ENCODE measurements at places on chromosomes 11 and 22.

GRCh38 chr22:45006111-45006963 is 3.5 kb downstream of the PHF21B start:
- DNase-seq = no peak

GRCh38 chr11:130327716-130328115 is 13.0 kb upstream of the ZBTB44 start:
- no peak for DNase-seq

DNA sequence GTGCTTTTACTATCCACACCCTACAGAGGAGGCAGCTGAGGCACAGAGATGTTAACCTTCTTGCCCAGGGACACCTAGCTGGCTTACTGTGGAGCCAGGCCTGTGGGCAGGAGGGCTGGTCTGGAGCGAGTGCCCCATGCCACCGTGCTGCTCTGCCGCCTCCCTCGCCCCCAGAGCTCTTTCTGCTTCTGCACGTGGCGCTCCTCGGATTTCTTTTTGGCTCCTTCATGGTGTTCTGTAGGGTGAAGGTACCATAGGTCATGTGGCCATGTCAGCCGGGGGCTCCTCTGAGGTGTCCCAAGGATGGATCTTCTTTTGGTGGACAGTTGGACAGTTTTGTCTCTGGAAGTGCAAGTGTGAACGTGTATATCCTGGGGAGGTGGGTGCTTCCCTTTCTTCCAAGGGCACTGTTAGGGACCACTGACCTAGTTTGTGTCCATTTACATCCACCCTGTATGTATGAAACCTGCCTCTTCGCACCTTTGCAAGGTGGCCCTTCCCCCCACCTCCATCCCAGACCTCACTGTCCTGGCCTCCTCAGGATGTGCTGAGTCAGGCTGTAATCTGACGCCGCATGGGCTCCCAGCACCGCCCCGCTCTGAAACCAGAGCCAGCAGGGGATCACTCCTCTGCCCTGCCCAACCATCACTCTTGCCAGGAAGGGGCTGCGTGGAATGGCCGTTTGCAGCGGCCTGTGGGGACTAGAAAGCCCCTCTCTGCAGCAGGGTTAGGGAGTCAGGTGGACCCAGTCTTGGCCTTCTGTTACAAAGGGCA is 31.7 kb downstream of the POLR3H start:
- DNase-seq = peak; percentile 38

DNA sequence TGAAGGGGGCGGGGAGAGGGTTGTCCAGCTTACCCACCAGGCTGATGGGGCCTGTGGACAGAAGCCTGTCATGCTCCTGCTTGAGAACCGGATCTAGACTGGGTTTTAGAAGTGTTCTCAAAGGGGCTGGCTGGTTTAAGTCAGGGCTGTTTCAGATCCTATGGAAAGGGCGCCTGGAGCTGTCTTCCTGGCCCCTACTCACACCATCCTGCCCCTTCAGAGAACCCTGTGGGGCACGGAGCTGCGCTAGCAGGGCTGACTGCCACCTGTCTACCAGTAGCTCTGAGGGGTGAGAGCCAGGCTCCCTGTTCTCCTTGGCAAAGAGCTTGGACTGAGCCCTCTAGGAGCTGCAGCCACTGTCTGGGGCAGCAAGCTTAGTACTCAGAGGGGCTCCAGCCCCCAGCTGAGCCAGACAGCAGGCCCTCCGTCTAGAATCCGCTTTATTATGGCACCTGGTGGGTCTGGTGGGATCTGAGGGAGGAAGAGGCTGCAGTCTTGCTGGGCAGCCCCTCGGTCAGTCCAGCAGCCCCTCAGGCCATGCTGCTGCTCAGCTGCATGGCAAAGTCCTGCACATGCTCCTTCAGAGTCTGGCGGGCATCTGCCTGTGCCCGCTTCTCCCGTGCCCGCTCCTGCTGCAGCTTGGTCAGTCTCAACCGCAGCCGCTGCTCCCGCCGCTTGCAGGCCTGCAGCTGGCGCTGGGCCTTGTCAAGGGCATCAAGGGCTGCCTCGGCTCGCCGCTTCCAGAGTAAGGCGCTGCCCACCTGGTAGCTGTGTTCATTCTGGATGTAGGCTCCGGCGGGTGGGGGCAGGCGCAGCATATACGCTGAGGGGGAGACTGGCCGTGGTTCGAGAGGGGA is 2.3 kb downstream of the THAP7 start:
- no peak for DNase-seq

DNA sequence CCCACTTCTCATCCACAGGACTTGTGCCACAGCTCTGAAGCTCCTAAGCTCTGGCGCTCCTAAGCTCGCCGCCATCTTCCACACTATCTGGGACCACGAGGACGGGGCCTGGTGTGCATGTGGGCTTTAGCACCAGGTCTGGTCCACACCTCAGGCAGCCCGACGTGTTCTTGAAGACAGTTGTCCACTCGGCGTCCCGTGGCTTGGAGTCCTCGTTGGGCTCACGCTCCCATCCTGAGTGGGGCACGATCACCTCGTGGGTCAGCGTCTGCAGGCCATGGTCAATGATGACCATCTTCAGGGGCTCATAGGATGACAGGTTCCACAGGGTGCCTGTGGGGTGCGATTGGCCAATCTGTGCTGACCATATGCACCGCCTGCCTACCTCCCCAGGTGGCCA is 37.1 kb upstream of the TXNRD2 start:
- no peak for DNase-seq

GRCh38 chr22:24247564-24248344 is 2.9 kb upstream of the GGT5 start:
- peak; percentile 19 for DNase-seq

DNA sequence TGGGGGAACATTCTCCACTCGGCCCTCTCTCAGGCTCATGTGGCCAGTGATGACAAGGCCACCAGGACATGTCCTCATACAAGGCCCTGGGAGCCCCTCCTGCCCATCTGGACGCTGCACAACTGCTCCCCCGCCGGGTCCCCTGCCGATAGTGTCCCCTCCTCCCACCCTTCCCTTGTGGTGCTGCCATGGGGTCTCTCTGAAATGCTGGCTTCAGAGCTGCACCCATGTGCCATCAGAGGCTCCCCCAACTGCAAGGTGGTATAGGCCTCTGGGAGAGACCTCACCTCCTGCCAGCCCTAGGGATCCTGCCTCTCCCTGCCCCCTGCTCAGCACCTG is 113.0 kb downstream of the KCNQ1OT1 start:
- no peak for DNase-seq

GRCh38 chr22:23622634-23623033 is 9.5 kb downstream of the DRICH1 start:
- DNase-seq = no peak

GRCh38 chr22:28915969-28916368 is 32.6 kb downstream of the ZNRF3 start:
- DNase-seq = no peak

GRCh38 chr11:114478001-114478410 is 38.7 kb downstream of the REXO2 start:
- DNase-seq = no peak

DNA sequence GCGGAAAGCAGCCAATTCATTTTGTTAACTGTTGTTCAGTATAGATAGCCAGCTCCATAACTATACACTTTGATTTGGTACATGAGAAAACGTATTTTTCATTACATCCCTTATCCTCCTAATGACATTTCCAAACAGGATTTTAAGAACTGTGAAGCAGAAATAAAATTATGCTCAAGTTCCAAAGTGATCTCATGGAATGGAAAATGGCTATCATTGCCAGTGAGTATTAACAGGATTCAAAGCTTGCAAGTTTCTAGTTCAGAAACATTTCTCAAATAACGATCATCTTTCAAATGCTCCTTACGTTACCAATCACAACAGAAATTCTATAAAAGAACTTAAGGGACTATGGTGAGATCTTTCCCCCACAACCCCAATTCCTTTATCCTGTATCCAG is 53.7 kb downstream of the CADM1 start:
- no peak for DNase-seq

DNA sequence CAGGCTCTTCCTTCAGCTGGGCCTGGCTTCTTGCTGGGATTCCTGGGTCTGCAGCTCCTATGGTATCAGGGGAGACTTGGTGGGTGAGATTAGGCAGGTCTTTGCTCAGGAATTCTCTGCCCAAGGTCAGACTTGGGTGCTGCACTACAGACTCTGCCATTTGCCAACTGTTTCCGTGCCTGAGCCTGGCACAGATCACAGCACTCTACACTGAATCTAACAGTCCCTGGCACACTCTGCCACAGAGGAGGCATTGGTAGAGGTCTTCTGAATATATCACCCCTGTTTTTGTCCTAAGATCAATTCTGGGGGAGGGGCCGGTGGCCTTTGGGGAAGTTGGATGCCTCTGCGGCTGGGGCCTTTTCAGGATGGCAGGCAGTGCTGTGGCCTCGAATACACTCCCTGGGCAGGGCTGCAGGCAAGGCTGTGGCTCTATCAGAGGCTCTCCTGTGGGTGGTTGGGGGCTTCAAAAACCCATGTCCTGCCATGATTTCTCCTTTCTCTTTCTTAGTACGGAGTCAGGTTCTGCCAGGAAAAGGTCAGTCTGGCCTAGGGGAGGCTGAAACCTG is 115.0 kb upstream of the NARS2 start:
- no peak for DNase-seq

GRCh38 chr22:43313244-43313889 is 29.8 kb downstream of the SCUBE1 start:
- DNase-seq = no peak

DNA sequence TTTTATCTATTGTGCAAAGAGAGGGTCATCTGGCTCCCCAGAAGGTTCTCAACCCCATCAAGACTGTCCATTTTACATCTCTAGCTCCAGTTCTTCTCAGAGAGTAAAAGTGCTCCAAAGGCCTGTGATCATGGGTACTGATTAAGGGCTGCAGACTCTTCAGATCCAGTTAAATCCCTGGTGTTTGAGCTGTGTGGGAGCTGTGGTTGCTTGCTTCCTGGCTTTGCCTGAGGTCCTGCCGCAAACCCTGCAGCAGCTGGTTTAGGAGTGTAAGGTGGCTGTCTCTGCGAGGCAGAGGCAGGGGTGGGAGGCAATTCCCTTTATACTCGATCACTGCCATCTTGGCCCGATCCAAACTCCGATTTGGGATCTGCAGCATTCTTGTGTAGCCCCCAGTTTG is 1.2 kb downstream of the MRPL17 start:
- no peak for DNase-seq

DNA sequence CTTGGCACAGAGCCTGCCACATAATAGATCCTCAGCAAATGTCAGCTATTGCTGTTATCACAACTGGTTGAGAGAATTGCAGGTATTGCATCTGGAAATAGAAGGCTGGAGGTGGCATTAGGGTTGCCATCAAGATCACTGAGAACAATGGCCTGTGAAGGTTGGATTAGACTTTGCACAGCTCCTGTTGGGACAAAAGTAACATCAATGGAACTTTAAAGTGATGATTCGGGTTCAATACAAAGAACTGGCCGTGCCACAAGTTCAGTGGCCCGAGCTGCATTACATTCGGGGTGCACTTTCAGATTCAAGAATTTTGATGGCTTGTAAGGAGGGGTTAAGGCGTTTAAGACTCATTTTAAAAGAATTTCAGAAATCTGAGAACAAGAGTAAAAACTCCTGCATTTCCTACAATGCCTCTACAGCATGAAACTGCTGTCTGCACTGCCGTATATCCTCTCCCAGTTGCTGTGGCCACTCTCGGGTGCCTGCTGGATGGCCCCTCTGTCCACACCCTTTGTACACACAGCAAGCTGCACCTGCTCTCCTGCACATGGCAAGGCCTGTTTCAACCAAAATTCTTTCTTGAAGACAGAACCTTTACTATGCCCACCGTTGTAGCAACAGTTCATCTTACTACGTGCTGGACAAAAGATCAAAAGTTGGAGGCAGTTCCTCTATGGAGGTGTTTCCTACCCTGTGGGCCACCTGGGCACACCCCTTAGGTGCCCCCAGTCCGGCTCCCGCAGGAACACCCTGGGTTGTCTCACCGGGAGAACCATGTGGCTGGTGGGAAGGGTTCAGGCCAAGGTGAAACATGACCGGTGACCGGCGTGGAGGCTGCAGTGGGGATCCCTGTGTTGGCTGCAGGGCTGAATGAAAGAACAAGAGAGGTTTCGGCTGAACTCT is 17.5 kb upstream of the SHANK2 start:
- DNase-seq = no peak

GRCh38 chr11:2256293-2256913 is 14.0 kb downstream of the ASCL2 start:
- no peak for DNase-seq

DNA sequence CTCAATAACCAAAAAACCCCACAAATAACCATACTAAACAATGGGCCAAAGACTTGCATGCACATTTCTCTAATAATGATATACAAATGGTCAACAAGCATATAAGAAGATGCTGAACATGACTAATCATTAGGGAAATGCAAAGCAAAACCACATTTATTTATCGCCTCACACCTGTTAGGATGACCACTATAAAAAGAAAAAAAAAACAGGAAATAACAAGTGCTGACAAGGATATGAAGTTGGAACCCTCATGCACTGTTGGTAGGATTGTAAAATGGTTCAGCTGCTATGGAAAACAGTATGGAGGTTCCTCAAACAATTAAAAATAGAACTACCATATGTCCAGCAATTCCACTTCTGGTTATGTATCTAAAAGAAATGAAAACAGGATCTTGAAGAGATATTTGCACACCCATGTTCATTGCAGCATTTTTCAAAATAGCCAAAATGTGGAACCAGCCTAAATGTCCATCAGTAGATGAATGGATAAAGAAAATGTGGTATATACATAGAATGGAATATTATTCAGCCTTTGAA is 66.2 kb downstream of the AMBRA1 start:
- DNase-seq = no peak

DNA sequence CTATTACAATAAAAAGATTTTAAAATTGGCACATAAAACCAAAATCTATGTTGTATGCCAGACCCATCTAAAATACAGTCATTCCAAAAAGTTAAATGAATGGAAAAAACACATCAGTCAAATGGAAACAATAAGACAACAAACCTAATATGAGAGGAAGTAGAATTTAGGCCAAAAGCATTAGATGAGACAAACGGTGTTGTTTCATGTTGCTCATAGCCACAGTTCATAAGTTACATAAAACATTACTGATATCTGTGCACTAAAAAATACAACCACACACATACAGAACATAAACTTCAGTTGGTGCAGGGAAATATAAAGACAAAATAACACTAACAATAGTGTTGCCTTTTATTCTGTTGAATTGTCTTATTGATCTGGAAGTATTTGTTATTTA is 661.9 kb downstream of the CNTN5 start:
- no peak for DNase-seq

DNA sequence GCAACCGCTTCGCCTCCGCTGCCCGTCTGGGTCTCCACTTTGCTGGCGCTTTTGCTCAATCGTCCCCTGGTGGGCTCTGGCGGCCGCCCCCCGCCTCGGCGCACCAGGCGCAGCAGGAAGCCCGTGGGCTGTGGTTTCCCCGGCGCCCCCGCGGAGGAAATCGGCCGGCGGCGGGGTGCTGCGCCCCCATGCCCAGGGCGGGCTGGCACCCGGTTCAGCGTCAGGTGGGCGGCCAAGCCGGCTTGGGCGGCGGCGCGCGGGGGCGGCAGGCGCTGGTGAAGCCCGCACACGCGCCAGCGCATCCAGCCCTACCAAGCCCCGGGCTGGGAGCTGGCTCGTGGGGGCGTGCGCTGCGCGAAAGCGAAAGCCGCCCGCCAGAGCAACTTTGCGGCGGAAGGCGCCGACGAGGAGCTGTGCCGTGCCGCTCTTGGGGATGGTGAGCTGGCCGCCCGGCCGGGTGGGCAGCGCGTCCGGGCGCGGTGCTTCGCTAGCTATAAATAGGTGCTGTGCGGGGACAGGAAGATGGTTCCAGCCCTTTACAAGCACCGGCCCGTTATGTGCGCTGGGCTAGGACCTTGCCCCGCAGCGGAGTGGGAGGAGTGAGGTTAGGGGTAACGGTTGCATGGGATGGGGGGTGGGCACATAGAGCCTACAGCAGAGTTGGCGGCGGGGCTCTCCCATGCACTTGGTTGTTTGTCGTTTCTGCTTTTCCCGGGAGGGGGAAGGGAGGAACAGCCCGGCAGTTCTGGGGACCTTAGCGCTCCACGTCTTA is 25.0 kb upstream of the SUSD2 start:
- DNase-seq = no peak
